ENCODE measurements at places on chromosomes 12 and 14. TPM values are rescaled to one million over a fixed set of nuclear protein-coding genes. Genes with fewer than 3 reads are reported as not detected.

DNA sequence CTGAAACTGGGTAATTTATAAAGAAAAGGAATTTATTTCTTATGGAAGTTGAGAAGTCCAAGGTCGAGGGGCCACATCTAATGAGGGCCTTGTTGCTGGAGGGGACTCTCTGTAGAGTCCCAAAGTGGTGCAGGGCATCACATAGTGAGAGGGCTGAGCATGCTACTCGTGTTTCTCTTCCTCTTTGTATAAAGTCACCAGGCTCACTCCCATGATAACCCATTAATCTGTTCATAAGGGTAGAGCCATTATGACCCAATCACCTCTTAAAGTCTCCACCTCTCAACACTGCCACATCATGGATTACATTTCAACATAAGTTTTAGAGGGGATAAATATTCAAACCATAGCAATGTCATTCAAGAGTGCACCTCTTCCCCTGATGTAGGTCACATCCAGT lies 79.1 kb upstream of the ATP2B1 start:
- DNase-seq = no peak

- DNase-seq = no peak
These were observed 284.9 kb downstream of the RGS6 start for GRCh38 chr14:72217135-72217534.

- no peak for DNase-seq
These were observed 268.0 kb downstream of the MSRB3 start for GRCh38 chr12:65546528-65546927.

- DNase-seq = peak; percentile 45
These were observed 154.1 kb upstream of the ATP2B1 start for GRCh38 chr12:89862511-89863445.

The NFYB gene
- total RNA-seq = 18.8 TPM

The AMDHD1 gene
- total RNA-seq = 1.4 TPM

The GXYLT1 gene
- total RNA-seq = 6.7 TPM

Data from activated CD4-positive, alpha-beta T cell treated with anti-CD3 and anti-CD28 coated beads for 36 hours (primary cell).